Cortex of kidney (tissue), 1 donor: ENCODE measurements at places on chromosomes 12 and 14.

DNA sequence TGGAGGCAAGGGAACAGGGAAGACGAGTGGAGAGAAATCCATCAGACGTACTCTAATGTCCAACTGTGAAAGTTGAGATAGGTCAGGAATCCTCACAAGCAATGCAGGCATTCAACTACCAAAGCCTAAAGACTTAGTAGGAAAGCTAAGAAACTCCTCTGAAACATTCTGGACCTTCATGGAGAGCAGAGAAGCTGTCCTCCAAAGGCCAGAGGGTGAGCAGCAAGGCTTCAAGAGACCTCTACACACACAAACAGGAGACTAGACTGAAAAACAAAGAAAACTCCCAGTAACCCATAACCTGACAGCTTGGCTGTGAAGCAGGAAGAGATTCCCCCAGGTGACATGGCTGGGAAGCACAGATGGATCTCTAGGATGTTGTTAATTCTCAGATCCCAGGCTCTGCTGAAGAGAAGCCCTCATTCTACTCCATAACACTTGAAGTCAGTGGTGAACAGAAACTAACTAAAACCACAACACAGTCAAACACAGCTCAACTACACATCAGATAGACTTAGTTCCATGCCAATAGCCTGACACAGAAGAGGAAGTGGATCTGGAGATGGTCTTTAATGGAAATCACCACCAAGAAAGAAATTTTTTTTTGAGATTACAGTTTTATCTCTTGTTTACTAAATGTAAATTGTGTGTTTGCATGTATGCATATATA lies 23.2 kb upstream of the LYZ start:
- no peak for DNase-seq

- no peak for DNase-seq
Observed at GRCh38 chr12:61504396-61505080, 755.7 kb upstream of the USP15 start.

GRCh38 chr12:118544569-118544968 lies 168.2 kb downstream of the SUDS3 start:
- DNase-seq: no peak

DNA sequence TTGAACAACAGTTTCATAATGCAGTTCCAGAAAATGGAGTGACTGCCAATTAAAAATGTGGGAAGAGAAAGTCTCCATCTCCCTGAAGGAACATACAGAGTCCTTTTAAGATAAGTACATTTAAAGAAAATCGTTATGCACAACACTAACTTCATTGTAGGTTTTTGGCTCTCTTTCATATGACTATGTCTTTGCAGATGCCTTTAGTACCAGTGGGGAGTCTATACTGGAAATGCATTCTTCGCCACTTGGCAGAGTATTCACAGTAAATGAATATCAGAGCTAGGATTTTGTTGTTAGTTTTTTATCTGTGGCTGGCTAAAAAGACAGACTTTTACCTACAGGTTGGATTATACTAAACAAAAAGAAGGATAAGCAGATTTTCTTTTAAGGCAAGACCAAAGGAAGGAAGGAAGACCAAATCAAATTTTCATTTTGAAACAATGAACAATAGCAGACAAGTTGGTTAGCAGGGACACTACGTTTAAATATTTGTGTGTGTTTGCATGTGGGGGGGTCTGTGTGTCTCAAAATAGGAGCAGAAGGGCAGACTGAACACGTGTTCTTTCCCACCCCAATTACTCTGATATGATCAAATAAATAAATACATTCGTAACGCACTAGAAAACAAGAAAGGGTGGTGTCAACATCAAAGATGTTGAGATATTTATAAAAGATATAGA lies 124.5 kb downstream of the BTG1 start:
- DNase-seq: no peak

DNA sequence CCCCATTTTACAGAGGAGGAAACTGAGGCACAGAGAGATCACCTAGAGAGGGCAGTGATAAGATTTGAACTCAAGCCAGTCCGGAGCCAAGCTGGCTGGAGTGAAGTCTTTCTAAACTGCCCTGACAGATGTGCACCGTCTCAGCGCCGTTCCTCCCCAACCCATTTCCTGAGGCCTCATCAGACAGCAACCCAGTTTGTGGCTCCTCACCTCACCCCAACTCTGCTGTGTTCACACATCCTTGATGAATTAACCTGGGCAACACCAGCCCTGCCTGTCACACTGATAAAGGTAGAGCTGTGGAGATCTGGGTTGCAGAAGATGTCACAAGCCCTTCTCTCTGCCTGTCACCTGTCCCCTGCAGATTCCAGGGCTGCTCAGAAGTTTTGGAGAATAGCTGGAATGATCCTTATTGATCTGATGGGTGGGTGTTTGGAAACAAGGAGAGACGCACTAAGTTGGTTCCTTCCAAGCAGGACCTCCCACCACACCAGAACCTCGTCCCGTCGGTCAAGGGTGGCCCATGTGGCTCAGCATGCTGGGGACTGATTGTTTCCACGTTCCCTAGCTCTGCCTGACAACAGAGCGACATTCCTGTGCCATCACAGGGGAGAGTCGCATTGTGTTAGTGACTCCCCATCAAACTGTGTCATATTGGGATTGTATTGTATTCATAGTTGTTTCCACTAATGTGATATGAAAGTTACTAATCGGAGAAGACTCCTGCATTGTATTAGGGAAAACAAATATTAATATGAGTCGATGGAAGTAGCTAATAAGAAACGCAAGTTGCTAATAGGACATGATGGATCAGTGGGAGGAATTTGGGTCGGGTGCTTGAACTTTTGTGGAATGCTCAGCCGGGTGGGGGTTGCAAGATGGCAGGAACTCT lies 200.6 kb downstream of the PHETA1 start:
- DNase-seq: no peak

DNA sequence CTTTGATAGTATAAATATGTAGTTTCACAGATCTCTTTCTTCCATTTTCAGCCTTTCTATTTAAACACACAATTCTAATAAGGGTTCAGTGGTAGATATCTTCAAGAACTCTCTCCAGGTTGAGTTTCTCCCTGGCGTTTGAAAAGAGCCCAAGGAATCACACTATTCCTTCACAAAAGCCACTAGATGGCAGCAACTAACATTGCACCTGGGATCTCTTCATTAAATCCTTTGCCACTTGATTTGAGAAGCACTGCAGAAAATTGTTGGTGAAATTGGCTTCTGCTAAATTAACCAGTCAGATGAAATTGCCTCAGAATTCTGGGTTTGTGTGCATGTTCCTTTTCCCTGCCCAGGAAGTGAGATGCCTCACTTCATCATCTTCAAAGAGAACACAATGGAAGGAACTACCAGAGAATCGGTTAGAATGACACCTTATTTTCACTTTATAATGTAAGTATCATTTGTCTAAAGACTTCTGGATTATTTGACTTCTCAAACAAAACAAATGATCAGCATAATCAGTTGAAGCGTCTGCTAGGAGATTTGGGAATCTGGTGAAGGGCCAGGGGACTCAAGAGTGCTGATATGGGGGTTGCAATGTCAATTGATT lies 6.8 kb downstream of the CCDC198 start:
- DNase-seq: no peak

- no peak for DNase-seq
Observed at GRCh38 chr12:12294215-12295005, 27.6 kb upstream of the LRP6 start.

GRCh38 chr12:102513739-102514138 lies 33.4 kb upstream of the IGF1 start:
- DNase-seq: no peak

DNA sequence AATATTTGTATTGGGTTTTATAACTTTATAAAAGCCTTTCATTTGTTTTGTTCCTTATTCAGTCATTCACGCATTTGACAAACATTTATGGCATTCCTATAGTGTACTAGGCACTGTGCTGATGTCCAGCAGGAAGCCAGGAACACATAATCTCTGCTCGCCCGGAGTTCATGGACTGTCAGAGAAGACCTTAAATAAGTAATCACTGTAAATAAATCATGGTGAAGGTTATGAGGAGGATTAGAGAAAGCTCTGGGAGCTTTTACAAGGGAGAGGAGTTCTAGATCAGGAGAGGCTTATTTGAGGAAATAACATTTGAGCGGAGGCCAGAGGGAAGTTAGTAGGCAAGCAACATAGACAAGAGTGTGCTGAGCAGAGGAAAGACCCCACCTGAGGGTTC lies 1.4 kb upstream of the RDH11 start:
- DNase-seq: no peak

GRCh38 chr12:79546466-79547043 lies 144.2 kb downstream of the PAWR start:
- no peak for DNase-seq

- no peak for DNase-seq
Observed at GRCh38 chr14:80464531-80465149, 253.3 kb upstream of the DIO2 start.

DNA sequence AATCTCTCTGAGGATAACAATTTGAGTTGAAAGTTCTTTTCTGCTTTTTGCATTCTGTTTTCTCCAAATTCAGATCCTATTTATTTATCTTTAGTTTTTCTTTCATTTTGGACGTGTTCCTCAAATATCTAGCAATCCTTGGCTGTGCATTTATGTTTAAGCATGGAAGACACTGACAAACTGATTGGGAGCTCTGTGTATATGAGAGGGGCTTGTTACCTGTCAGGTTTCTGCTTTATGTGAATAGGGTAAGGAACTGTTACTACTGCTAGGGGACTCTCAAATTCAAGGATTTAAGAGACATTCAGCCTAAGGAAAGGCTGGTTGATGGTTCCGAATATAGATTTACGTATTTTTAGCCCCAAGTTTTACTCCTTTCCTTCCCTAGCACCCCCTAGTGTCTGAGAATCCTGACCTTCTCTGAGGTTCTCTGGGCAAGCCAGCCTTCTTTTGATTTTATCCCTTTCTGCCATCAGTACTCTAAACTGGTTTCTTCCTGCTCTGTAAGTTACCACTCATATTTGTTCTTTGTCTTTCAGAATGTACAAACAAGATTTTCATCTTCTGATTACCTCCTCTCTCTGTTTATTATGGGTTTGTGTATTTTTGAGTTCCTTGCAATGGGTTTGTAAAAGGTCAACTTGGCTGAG lies 30.5 kb downstream of the YLPM1 start:
- DNase-seq: no peak

- DNase-seq: no peak
Observed at GRCh38 chr14:93107453-93107852, 8.3 kb downstream of the ITPK1 start.

- no peak for DNase-seq
Observed at GRCh38 chr12:27013611-27014084, 536 bp downstream of the TM7SF3 start.

GRCh38 chr12:49703647-49704137 lies 3.5 kb downstream of the FMNL3 start:
- DNase-seq: no peak

GRCh38 chr14:93186466-93186865 lies 1.3 kb downstream of the LYSET start:
- DNase-seq: no peak

- DNase-seq: no peak
Observed at GRCh38 chr14:23605931-23606585, 27.5 kb upstream of the JPH4 start.

- no peak for DNase-seq
Observed at GRCh38 chr12:20415028-20415427, 46.7 kb downstream of the PDE3A start.

DNA sequence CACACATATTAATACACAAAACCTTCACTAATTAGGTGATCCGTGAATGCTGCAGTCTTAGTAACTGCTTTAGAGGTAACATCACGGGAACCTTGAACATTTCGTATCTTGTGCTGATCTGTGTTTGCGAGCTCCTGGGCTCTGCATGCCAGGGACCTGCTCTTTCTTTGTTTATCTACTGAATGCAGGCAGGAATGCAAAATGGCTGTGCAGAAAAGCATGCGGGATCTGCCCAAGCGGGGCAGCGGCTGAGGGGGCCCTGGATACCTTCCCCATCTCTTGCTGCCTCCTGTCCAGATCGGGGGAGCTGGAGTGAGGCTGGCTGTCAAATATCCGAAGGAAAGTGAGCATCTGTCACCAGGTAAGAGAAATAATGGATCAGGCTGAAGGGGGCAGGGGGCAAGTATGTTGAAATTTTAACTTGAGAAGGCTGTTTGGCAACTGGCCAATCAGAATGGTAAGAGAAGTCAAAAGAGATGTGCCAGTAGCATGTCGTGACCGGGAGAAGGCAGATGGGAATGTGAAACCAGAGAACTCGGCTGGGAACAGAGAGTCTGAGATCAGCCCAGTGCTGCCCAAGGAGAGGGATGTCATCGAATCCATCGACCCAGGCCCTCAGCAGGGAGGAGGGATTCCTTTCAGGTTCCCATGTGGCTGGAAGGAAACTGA lies 191.4 kb downstream of the TTC7B start:
- DNase-seq: no peak

GRCh38 chr14:29030970-29031369 lies 264.4 kb downstream of the FOXG1 start:
- DNase-seq: no peak

- no peak for DNase-seq
Observed at GRCh38 chr12:4288296-4289131, 15.0 kb downstream of the CCND2 start.

- no peak for DNase-seq
Observed at GRCh38 chr14:51002406-51002999, 58.2 kb upstream of the PYGL start.

DNA sequence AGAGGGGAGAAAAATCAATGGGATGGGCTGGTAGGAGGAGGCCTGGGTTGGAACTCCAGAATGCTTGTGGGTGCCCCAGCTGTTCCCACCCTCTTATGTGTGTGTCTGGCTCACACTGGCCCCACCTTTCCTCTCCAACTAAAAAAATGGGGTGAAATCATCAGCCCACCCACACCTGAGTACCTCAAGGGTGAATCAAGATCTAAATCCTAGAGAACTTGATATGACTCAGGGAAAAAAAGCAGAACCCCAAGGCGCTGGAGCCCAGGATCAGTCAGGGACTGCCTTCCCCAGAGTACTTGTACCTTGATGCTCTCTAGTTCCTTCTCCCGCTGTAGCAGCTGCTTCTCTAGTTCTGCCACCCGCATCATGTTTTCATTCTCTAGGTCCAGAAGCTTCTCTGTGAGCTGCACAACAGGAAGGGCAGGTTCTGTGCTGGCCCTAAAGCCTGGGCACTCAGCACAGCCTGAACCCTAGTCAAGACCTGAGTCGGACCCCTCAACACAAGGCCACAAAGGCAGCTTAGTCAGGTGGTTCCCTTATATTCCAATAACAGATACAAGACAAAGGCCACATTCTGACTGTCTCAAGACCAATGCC lies 29.7 kb downstream of the PRPF40B start:
- DNase-seq: no peak

DNA sequence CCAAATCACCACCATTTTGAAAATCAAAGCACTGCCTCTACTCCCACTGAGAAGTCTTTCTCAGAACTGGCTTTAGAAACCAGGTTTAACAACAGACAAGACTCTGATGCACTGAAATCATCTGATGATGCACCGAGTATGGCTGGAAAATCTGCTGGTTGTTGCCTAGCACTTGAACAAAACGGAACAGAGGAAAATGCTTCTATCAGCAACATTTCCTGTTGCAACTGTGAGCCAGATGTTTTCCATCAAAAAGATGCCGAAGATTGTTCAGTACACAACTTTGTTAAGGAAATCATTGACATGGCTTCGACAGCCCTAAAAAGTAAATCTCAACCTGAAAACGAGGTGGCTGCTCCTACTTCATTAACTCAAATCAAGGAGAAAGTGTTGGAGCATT lies 115.0 kb upstream of the NPAS3 start:
- DNase-seq: no peak
